ENCODE measurements at places on chromosomes 3 and 15.

GRCh38 chr15:79724312-79724711 lies 172.5 kb downstream of the MTHFS start:
- DNase-seq: no peak

DNA sequence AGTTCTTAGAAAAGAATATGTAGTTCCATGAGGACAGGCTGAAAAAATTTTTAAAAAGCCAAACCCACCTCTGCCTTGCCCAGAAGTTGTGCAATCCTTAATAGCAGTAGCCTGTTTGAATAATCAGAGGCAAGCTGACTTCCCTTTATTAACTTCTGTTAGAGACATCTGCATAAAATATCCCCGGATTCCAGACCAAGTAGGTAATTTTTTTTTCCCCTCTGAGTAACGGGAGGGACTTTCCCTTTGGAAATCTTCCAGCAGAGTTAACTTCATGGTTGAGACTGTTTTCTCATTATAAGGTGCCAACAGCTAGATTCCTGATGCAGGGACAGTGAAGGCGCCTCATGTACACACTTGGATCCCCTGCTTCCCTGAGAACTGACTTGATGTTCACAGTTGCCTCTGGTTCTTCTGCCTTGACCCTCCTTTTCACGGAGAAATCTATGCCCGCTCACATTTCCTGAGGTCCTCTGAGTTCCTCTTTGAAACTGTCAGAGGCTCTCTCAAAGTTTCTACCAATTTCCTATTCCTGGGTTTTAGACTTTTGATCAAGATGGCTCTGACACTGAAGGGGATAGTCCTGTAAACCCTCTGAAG lies 227.6 kb upstream of the BHLHE40 start:
- no peak for DNase-seq

DNA sequence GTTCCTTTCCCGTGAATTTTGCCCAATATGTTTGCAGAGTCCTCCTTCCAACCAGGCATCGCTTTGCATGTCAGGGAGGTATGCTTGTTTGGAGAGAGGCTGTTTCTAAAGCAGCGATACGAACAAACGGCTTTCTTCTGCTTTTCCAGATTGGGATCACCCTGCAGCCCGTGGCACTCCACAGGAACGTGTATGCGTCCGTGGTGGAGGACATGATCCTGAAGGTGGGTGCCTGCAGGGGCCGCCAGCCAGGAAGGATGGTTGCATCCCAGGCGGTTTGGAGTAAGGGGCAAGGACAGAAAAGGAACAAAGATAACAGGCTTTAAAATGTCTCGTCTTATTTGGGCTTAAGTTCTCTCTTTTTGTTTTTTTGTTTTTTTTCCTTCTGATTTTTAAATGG lies 17.5 kb downstream of the MAP6D1 start:
- no peak for DNase-seq

DNA sequence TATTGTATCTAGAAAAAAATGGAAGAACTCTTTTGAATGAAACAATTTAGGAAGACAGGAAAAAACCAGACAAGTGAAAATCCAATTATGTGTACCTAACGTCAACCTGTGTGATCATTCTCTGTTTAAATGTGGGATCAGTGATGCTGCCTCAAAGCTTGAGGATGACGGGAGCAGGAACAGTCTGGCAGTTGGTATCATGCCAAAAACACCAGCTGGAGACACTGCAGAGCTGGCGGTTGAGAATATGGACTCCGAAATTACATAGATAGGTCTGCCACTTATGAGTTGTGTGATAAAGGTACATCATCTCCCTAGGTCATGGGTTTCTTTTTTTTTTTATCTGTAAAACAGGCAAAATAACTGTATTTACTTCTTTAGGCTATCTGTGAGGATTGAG lies 480.5 kb downstream of the CNTN4 start:
- DNase-seq: no peak

All from CD8-positive, alpha-beta T cell (primary cell).